ENCODE measurements at places on chromosomes 7 and 10.

GRCh38 chr10:48577158-48577557 lies 27.7 kb downstream of the ARHGAP22 start:
- no peak for DNase-seq

DNA sequence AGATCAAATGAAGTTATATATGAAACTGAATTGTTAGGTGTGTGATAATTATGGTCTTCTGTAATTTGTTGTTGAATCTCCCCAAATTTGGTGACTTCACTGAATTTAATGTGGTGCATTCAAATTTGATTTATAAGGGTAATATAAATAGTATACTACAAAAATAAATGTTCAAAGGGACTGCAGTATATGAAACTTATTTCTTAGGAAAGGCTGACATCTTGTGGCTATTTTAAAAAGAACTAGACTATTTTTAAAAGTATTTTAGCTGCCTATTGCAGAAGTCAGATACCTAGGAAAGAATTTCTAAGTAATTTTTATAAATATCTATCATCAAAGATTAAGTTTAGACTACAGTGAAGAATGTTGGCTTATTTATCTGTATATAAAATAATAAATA lies 36.6 kb downstream of the ATRNL1 start:
- DNase-seq = no peak

GRCh38 chr7:55557666-55558188 lies 14.6 kb downstream of the VOPP1 start:
- DNase-seq = no peak

DNA sequence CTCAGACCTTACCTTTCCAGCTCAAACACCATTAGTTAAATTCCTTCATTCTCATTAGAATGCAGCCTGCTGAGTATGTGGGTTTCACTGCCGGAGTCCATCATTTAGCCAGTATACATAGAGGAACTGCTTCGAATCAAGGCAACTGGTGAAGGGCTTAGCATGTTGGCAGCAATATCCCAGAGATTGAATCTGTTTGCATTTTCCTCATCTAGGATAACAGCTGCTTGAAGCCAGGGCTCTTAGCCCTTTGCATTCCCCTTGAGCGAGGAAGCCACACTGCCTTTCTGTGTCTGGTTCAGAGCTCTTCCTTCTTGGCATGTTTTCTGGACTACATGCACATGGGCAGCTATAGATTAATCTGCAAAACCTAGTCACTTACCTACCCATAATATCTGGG lies 14.7 kb downstream of the NODAL start:
- DNase-seq = no peak

DNA sequence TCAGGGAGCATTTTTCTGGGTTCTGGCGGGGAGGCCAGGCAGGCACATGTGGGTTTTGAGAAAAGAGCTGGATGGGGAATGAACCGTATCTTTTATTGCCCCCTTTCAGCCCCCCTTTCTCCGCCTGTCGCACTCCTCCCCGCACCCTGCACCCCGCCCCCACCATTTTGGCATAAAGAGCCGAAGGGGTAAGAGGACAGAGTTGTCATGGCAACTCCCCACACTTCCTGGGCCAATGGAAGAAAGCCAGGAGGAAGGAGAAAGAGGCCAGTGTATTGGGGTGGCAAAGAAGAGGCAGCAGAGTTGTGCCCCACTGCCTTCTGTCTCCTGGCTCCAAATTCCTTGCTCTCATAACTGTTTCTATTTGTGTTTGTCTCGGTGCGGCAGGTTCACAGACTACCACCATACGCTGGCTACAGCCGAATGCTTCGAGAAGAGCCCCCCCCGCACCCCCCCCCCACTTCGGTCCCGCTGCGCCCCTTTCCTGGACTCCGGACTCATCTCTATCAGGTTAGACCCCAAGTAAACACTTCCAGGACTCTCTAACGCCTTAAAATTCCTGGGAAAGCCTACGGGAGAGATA lies 3.4 kb downstream of the KCNIP2 start:
- no peak for DNase-seq

DNA sequence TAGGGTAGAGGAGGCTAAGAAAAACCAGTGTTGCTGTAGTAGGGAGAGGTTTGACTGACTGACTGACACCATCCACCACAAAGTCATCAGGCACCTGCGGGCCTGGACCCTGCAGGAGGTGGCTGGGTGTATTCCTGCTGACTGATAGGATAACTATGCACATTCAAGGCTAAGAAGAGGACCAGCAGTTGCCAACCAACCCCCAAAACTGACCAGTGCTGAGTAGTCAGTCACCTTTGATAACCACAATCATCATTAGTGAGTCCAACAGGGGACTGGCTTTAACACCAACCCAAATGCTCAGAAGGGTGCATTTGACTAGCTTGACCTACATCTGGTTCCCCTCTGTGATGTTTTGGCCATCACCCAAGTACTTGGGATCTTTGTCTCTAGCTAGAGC lies 30.5 kb downstream of the PLXNA4 start:
- DNase-seq = no peak

DNA sequence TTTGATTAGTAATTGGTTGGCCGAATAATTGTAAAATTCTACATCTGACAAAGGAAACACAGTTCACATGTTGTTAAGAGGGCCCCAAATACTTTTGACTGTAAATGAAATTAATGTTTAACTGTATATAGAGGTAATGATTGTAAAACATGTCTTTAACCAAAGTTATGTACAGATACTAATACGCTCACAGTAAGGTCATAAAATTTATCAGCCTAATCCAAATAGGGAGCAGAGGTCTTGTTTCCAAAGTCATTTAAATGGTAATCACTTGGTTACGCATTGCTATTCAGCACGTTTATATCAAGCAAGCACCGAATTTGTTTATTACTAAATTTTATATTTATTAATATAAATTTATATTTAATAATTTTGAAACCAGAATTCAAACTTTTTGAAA lies 1.4 kb downstream of the PHYHIPL start:
- DNase-seq = no peak

- DNase-seq = no peak
These were observed 46.7 kb downstream of the SHOC2 start for GRCh38 chr10:110966146-110966545.

DNA sequence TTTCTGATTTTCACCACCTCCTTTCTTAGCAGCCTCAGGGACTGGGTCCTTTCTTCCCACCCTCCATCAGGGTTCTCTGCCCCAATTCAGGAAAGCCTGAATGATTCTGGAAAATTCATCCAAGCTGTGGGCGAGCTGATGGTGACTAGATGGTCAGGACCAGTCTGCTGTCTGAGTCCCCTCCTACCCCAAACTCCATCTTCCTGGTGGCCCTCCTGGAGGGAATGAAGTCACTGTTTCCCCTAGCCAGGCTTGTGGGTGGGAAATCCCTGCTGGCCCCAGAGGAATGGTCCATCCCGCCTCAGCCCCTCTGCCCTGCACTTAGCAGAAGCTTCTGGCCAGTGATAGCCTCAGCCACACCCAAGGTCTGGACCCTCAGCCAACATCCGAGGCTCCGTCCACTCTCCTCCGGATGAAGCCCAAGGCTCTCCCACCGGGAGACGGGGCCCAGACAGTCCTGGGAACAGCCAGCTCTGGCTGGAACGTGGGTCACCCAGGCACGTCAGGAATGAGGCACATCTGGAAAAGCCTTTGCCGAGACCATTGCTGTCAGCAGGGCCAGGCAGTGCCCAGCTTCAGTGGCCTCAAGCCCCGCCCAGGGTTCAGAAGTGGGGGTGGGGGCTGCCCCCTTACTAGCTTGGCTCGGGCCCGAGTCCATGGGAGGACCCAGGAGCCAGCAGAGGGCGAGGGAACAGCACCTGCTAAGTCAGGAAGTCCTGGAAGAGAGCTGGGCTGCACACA lies 4.0 kb upstream of the AQP1 start:
- no peak for DNase-seq

DNA sequence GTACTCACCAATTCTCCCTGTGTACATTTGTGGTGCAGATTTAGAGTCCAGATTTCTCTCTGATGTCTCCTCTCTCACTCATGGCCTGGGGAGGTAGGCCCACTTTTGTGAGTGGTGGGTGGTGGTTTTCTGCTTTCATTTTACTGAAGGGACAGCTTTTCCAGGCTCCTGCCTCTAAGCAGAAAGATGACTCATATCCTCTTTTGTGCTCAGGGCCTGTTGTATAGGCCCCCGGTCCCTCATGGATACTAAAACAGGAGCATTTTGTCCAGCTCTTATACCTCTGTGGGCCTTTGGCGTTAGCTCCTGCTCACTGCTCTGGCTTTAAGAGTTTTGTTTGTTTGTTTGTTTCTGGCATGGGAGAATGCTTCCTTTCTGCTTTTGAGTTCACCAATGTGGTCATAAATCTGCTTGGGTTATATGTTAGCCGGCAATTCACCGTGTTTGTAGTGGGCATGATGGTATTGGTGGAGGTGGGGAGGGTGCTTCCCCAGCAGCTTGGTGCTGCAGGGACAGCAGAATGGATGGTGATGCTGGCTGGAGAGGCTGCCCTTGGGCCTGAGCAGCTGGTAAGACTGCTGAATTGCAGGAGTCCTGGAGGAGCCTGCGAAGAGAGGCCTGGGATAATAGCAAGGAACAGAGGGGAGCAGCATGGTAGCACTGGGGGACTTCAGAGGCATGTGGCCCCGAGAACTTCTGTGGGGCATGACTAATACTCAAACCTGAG lies 468.7 kb downstream of the RPS24 start:
- no peak for DNase-seq

DNA sequence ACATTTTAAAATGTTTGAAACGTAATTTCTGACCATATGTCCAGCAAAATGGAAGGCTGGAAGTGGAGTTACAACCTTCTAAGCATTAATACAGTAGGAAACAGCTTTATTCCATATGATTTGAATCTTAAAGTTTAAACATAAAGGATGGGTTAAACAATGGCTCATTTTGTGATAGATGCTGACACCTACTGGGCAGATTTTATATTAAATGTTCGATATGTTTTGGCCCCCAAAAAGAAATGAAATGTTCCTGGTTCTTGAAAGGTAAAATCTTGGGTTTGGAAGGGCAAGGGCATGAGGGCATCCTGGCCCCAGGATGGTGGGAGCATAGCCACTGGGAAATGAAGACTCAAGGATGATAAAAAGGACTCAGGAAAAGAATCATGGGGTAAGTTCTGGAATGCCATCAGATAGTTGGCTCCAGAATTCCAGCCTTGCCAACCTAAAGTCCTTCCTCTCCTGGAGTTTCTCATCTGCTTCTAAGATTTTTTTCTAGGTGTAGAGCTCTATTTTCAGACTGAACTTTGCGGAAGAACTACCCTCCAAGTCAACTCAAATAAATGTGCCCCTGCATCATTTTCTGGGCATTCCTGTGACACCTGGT lies 34.6 kb upstream of the SLC35G1 start:
- DNase-seq = no peak

GRCh38 chr10:100868382-100868781 lies 44.4 kb upstream of the SLF2 start:
- no peak for DNase-seq

GRCh38 chr7:33669251-33669670 lies 236.1 kb upstream of the BMPER start:
- DNase-seq = no peak

DNA sequence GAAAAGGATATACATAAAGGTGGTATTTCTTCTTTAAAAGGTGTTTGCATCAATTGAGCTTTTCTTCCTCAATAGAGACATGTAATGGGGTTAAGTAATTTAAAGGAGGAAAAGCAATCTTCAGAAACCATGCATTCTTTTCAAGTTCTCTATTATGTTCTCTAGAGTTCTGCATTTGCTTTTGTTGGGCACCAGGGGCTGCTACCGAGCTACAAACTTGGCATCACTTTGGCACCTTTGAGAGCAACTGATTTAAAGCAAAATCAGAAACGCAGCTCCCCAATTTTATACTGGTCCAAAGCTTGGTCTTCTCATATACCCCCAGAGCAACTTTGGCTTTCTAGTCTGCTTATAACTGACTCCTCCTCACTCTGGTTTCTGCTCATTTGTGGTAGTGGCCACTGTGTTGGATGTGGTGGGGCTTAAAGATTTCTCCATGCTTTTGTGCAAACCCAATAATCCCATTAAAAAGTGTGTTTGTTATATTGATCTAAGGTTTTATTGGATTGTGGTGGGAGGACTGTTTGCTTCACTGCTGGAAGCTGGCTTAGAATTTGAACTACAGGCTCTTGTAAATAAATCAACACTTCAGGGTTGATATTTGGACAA lies 712.1 kb downstream of the PHTF2 start:
- no peak for DNase-seq

DNA sequence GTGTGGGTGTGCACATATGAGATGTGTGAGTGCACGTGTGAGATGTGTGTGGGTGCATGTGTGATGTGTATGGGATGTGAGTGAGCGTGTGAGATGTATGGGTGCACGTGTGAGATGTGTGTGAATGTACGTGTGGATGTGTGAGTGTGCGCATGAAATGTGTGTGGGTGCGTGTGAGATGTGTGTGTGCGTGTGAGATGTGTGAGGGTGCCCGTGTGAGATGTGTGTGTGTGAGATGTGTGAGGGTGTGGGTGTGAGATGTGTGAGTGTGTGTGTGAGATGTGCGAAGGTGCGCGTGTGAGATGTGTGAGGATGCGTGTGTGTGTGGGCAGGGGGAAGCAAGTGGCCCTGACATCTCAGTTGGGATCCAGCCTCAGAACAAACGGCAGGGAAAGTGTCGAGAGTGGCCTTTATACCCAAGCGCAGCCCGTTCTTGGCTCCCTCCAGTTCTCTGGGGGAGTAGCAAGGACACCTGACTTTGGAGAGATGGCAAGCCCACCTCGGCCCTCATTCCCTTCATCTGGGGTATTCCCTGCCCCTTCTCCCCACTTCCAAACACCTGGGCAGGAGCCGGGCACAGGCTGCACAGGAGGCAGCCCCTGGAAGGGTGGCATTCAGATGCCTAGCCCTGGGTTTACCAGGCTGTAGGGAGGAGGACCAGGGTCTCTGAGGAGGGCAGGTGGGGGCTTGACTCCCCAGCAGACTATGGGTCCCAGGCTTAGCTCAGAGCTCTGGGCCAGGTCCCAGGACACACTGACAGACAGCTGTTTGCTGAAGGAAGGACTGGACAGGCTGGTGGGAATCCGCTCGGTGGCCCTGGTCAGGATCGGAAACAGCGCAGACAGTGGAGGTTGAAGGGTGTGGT lies 31.6 kb downstream of the PPIF start:
- DNase-seq = peak; percentile 23

DNA sequence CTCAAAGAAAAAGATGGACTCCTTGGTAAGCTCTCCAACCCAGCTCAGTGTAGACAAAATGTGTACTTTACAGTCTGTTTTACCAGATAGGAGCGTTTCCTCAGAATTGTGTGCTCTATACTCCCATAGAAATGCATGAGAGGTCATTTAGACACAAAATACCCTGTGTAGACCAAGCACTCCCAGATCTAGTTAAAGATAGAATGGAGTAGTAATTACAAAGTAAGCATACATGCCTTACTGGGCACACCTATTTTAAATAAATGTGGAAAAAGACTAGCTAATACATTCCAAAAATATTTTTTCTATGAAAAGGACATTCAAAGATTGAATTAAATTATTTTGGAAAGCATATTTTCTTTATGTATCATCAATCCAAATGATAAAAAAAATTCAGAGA lies 271.9 kb upstream of the DGKB start:
- no peak for DNase-seq

- no peak for DNase-seq
These were observed 920.8 kb downstream of the TYW1 start for GRCh38 chr7:67917437-67917755.

GRCh38 chr7:91771921-91772815 lies 108.3 kb downstream of the MTERF1 start:
- no peak for DNase-seq

Data from activated CD4-positive, CD25-positive, alpha-beta regulatory T cell treated with anti-CD3 and anti-CD28 coated beads, Interleukin-2, amount 50 U/mL, for 72 hours (primary cell).